ENCODE measurements at places on chromosomes 7 and 10. TPM values are rescaled to one million over a fixed set of nuclear protein-coding genes. Genes with fewer than 3 reads are reported as not detected.

RAMP3 gene
- 52.5 TPM for total RNA-seq

CABCOCO1 gene
- total RNA-seq, result not detected

LAMB1 gene
- total RNA-seq, result 55.1 TPM

GOLGA7B gene
- 0.54 TPM for total RNA-seq

PNLIPRP1 gene
- not detected for total RNA-seq

PIP gene
- not detected for total RNA-seq

CRHR2 gene
- 0.57 TPM for total RNA-seq

ACTL6B gene
- total RNA-seq, result not detected

GRCh38 chr7:158827411-158828132 is 1.7 kb downstream of the ESYT2 start:
- DNase-seq, result no peak

GRCh38 chr7:6565655-6566054 is 11.6 kb upstream of the ZDHHC4 start:
- DNase-seq, result no peak

DNA sequence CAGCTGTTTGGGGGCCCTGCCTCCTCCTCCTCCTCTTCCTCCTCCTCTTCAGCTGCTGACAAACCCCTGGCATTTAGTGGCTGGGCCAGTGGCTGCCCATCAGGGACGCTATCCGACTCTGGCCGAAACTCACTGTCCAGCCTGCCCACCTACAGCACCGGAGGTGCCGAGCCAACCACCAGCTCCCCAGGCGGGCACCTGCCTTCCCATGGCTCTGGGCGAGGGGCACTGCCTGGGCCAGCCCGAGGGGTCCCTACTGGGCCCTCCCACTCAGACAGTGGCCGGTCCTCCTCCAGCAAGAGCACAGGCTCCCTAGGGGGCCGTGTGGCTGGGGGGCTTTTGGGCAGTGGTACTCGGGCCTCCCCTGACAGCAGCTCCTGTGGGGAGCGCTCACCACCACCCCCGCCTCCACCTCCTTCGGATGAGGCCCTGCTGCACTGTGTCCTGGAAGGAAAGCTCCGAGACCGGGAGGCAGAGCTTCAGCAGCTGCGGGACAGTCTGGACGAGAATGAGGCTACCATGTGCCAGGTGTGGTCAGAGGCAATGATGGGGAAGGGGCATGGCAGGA is 4.1 kb downstream of the LZTS2 start:
- no peak for DNase-seq

DNA sequence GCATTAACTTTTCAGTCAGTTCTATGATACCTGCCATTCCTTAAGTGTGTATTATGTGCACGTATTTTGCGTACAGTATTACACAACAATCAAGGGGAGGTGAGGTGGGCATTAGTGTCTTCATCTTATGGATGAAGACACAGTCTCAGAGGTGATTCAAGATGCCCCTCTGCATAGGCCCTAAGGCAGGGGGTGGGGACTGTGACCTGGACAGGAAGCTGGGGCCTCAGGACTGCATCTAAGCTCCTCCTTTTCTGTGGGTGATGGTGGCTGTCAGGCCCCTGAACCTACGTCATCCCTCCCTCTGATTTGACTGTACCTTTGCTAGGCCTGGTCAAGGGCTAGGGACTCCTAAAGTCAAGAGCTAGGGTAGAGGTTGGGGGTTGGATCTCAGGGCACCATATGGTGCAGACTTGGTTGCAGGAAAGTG is 38.9 kb downstream of the HK1 start:
- DNase-seq, result no peak

- DNase-seq, result no peak
Measured at GRCh38 chr7:71308096-71308495, 176.2 kb downstream of the GALNT17 start.
